ENCODE measurements at places on chromosomes 12 and 14.

DNA sequence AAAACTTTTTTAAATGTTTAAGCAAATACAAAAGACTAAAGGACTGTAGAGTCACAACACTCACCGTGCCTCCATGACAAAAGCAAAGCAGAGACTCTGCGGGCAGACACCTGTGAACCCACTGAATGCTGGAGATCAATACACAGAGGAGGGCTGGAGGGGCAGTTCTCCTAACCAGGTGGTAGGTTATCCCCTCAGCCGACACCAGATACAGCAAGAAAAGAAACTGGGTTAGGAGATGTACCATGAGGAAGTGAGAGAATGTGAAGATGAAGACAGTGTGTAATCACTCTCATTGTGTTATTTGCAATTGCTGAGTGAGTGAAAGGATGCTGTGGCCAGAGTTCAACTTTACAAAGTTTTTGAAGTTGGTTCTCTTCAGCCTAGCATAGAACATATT lies 480.3 kb downstream of the BCL11B start:
- DNase-seq, result no peak

GRCh38 chr12:102182635-102183034 lies 15.0 kb downstream of the PMCH start:
- DNase-seq, result no peak

- no peak for DNase-seq
Measured at GRCh38 chr12:98818239-98818638, 173.1 kb downstream of the APAF1 start.

DNA sequence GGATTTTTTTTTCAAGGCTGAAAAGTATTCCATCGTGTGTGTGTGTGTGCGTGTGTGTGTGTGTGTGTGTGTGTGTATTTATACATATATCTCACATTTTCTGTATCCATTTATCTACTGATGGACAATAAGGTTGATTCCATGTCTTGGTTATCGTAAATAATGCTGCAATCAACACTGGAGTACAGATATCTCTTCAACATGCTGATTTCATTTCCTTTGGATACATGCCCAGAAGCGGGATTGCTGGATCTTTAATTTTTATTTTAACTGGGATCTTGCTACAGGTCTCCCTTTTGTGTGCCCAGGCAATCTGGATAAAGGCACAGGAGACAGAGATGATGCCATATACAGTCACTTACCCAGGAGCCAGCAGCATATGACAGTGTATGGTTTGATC lies 338.1 kb downstream of the SOX5 start:
- DNase-seq, result no peak

DNA sequence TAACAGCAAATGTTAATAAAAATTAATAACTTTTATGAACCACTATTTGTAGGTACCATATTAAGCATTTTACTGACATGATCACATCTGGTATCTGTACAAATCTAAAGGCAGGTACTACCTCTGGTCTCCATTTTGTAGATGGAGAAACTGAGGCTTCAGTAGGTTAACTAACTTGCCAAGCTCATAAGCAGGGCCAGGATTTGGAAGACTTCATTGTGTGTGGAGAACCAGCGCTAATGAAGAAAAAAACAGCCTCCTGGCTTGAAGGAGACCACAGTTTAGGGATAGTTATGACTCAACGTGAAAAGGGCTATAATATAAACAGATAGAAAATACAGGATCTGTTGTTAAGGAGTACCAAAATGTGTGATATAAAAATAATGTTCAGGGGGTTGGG lies 1.0 kb downstream of the NUP37 start:
- DNase-seq, result no peak

DNA sequence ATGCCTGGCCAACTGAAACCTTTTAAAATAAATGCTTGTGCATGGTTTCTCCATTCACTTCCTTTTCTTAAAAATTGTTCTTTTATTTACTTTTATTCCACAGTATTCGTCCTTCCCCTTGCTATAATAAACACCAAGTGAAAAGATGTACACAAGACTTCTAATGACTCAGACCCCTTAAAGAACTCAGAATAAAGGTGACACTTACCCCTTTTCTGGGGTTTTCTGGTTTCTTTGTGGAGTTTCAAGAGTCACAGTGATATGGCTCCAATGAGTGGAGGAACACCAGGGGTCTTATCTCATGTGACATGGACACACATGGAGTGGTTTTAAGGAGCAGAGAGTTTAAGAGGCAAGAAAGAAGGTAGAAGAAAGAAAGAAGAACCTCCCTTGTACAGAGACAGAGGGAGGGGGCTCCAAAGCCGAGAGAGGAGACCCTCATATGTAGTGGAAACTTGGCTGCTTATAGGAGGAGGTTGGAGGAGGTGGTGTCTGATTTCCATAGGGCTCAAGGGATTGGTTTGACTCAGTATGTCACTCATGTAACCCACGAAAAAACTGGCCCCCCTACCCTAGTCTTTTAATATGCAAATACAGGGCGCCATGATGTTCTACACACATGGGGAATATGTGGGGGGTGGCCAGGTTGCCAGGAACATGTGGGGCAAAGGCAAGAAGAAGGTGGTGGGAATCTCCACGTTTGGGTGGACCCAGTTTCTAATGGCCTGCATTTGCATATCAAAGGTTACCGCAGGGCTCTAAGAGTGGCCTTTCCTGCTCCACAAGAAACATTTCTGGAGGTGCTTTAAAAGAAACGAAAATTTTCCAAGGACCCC lies 22.1 kb upstream of the CD69 start:
- no peak for DNase-seq

- no peak for DNase-seq
Measured at GRCh38 chr12:120094485-120094884, 22.1 kb downstream of the RAB35 start.

- DNase-seq, result no peak
Measured at GRCh38 chr12:116141110-116141832, 136.2 kb downstream of the MED13L start.

DNA sequence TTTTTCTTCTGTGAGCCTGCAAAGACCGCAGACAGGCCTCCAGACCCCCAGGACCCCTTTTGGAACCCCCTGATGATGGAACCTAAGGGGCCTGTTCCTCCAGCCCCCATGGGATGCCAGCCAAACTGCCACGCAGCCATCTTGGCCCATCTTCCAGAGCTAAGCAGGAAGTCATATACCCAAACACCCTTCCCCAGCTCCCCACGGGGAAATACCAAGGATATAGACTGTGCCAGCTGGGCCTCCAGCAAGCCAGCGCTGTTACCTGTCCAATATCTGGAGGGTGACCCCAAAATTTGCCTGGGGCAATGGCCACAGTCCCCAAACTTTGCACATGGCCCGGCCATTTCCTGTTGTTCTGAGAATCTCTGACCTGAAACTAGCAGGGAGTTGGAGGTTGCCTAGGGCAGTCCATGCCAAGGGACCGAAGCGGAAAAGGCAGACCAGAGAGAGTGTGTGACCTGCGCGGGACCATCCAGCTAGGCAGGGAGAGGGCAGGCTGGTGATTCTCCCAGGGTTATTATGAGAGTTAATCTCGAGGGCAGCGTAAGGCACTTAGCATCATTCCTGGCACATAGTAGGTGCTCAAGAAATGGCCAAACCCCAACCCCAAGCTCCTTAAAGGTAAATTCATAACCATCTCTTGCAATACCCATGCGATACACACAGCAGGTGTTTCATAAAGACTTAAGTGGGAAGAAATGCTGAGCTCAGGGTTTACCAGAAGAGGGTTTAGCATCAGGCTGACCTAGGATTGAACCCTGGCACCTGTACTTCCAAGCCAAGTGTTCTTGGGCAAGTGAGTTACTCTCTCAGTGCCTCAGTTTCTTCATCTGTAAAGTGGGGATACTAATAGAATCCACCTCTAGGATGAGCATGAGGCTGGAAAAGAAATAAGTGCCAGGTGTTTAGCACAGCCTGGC lies 2.6 kb upstream of the RASAL1 start:
- no peak for DNase-seq

- no peak for DNase-seq
Measured at GRCh38 chr12:39989501-39989900, 116.4 kb downstream of the SLC2A13 start.

GRCh38 chr14:91732859-91733477 lies 1.1 kb upstream of the CATSPERB start:
- no peak for DNase-seq

DNA sequence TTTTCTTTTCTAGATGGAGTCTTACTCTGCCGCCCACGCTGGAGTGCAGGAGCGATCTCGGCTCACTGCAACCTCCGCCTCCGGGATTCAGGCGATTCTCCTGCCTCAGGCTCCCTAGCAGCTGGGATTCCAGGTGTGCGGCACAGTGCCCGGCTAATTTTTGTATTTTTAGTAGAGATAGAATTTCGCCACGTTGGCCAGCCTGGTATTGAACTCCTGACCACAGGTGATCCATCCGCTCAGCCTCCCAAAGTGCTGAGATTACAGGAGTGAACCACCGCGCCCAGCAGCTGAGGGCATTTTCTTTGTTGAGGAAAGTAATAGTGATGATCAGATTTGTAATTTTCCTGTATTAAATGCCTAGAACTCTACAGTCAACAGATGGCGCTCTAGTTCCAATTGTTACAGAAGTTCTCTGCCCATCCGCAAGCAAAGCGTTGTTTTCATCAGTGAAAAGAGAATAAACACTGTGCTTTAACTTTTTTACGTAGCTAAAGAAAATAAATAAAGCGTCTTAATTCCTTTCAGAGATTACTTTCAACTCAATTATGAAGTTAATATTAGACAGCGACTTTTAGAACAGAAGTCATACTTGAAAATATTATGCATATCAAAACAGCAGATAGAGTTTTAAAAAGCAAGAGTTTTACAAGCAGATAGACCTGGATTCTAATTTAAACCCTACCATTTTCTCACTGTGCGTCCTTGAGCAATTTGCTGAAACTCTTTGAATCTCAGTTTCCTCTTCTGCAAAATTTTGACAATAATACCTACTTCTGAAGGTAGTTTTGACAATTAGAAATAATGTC lies 335.1 kb downstream of the DUSP6 start:
- no peak for DNase-seq

GRCh38 chr14:36655963-36656686 lies 5.5 kb upstream of the PAX9 start:
- DNase-seq, result no peak

DNA sequence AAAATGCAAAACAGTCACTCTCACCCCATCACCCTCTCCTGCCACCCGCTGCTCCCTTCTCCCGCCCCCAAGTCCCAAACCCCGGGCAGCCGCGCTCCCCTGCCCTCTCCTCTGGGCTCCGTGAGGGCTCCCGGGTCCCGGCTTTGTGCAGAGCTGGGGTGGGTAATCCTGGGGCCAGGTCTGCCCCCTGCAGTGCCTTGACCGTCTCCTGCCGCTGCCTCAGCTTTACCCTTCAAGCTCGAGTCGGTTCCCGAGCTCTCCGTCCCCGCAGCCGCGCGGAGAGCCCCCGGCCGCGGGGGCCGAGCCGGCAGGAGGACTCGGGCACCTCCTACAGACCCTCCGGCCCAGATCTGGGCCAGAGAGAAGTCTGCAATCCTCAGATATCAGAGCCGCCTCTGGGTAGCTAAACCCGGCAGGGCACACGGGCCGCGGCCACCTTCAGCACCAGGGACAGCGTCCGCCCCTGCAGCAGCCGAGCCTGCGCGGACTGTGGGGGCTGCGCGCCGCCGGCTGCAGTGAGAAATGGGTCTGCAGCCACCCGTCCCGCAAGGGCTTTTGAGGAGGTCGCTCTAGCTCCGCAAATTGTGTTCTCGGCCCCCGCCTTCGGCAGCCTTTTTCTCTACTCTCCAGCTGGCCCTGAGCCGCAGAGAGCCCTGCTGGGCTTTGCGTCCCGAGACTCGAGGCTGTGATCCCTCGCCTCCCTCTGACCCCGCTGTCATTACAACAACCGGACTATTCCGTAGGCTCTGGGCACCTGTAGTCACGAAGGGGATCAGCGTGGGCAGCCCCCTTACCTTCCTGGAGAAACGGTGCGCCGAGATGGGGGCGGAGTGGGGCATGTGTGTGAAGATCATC lies 1.2 kb downstream of the PRMT8 start:
- no peak for DNase-seq

GRCh38 chr12:31874961-31875608 lies 84.1 kb upstream of the RESF1 start:
- no peak for DNase-seq

DNA sequence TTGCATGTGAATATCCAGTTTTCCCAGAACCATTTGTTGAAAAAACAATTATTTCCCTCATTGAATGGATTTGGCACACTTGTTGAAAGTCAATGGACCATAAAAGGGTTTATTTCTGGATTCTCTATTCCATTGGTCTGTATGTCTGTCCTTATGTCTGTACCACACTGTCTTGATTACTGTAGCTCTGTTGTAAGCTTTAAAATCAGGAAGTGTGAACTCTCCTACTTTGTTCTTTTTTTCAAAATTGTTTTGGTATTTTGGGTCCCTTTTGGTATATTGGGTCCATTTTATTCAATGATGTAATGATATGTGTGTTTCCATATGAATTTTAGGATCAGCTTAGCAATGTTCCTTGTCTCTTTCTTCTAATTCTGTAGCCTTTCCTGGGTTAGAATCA lies 64.8 kb downstream of the PPP2R5C start:
- no peak for DNase-seq

GRCh38 chr12:92987362-92987761 lies 58.3 kb upstream of the EEA1 start:
- DNase-seq, result peak; percentile 62

- DNase-seq, result no peak
Measured at GRCh38 chr14:96039633-96040311, 610 bp downstream of the C14orf132 start.

- DNase-seq, result no peak
Measured at GRCh38 chr12:121240484-121241101, 30.7 kb downstream of the P2RX4 start.

- DNase-seq, result no peak
Measured at GRCh38 chr12:66714709-66715108, 35.8 kb upstream of the GRIP1 start.

- DNase-seq, result no peak
Measured at GRCh38 chr12:97312570-97313135, 150.0 kb upstream of the RMST start.

- DNase-seq, result no peak
Measured at GRCh38 chr12:85558684-85559083, 277.5 kb downstream of the RASSF9 start.

GRCh38 chr14:93023802-93024434 lies 91.8 kb downstream of the ITPK1 start:
- no peak for DNase-seq

GRCh38 chr12:91618281-91618680 lies 435.7 kb upstream of the DCN start:
- DNase-seq, result no peak

DNA sequence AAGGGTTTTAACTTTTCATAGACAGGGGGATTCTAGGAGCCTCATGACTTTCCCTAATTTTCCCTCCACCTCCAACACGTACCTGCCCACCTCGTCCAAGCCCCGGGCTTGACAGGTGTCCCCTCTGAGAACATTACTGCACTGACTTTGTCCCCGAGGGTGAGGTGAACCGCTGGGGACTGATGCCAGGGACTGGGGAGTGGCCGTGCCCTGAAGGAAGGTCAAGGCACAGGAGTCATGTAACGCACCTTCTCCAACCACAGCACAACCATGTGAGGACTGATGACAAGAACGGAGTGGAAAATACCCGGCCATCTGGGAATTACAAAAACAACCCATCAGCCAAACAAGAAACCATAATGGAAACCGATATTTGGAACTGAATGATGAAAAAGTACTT lies 214.7 kb upstream of the C14orf180 start:
- DNase-seq, result no peak

- DNase-seq, result no peak
Measured at GRCh38 chr12:49365542-49365941, 1.7 kb upstream of the SPATS2 start.

GRCh38 chr12:96514328-96514727 lies 25.0 kb downstream of the CFAP54 start:
- DNase-seq, result no peak

All from NCI-H1436 treated with DMSO at 0.1 percent for 48 hours (cell line).